HFFc6 (cell line): ENCODE measurements at places on chromosomes 1 and 21.
A peak's percentile ranks its signal among the peaks of the same experiment; 100 is the strongest.

- no peak for DNase-seq
These were observed 10.2 kb upstream of the AHDC1 start for GRCh38 chr1:27614043-27614624.

- DNase-seq = no peak
These were observed 5.1 kb upstream of the OLIG1 start for GRCh38 chr21:33064623-33065390.

GRCh38 chr1:6392809-6393399 is 663 bp downstream of the ACOT7 start:
- no peak for DNase-seq

- DNase-seq = no peak
These were observed 22.6 kb downstream of the HMGB4 start for GRCh38 chr1:33886496-33886895.

DNA sequence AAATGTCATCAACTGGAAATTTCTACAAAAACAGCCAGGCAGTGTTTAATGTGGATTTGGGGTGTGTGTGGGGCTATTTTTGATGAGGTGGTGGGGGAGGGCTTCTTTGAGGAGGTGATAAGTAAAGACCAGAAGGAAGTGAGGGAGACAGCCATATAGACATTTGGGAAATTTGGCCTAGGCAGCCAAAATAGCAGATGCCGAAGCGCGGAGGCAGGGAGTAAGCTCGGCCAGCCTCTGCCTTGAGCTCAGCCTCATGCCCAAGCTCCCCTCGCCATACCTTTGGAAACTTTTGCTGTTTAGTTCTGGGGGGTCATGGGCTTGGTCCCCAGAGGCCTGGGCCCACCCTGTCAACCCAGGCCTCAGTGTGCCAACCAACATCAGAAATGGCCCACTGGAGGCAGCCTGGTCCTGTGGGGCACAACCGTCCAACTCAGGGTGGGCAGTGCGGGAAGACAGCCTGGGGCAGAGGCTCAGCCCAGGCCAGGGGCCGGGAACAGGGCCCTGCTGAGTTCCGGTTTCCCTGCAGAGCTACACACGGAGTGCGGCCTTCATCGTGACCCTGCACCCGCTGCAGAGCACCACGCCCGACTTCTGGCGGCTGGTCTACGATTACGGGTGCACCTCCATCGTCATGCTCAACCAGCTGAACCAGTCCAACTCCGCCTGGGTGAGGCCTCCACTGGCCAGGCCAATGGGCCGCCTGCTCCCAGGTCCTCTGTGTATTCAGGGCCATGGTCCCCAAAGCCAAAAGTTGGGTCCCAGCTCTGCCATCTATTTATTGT is 84.0 kb downstream of the PTPRU start:
- DNase-seq = no peak

DNA sequence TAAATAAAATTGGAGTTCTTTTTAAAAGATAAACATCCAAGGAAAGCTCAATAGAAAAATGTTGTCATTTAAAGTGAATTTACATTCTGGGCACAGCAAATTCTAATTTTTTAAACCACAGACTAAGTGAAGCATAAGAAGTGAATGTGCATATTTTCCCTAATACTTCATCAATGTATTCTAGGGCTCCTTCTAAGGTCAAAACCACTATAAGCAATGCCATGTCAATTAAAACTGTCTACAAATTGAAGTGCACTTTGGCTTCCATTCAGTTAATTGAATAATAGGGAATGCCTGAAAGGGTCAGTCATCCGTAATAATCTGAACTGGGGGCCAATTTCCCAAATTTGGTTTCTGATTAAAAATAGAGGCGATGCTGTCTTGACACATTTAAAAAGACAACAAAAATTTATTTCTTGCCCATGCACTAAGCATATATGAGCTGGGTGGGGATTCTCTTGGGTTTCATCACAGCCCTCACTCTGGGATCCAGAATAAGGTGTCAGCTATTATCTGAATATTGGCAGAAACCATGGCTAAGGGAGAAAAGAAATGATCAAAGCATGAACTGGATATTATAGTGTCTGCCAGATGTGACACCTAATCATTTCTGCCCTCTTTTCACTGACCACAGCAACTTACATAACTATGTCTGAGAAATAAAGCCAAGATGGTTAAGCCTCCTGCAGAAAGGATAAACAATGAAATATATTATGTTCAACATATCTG is 660.6 kb upstream of the B3GALT2 start:
- DNase-seq = peak; percentile 19

DNA sequence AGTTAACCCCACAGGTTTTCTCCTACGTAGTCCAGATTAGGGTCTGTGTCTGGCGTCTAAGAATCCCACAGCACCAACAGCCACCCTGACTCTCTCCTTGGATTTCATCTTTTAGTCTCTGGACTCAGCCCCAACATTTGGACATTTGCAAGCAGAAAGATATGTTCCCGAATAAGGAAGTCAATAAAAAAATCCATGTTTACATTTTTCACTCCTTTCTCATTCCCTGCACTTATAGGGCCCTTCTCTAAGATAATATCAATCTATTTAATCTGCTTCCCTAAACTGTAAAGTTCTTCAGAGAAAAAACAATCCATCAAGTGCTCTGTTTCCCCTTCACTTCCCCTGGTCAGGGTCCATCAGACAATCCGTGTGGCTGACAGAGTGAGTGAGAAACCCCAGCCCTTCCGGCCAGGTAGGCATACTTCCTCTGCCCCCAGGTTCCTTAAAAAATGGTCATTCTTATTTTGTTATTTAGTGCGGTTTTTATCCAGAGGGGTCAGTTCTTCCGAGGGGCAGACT is 105.9 kb upstream of the CDC42BPA start:
- DNase-seq = peak; percentile 13

DNA sequence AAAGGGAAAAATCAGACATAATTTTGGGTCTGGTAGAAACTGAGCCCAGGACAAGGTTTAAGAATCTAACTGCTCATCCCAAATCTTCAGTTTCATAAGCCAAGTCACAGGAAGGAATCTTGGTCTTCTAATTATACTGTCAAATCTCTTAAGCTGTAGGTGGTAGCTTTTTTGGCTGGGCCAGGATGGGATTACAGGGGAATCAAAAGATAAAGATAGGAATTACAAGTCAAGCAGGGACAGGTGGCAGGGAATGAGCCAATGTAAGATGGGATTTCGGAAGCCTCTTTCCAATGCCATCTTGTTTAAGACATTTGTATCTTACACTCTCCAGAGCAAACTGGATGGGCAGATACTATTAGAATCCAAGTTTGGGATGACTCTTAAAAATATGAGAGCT is 383.5 kb downstream of the KCNH1 start:
- no peak for DNase-seq

GRCh38 chr1:182795563-182796228 is 6.1 kb downstream of the NPL start:
- DNase-seq = no peak

GRCh38 chr1:192516776-192517297 is 58.7 kb upstream of the RGS1 start:
- no peak for DNase-seq

GRCh38 chr1:6519491-6519934 is 28.0 kb upstream of the PLEKHG5 start:
- no peak for DNase-seq

DNA sequence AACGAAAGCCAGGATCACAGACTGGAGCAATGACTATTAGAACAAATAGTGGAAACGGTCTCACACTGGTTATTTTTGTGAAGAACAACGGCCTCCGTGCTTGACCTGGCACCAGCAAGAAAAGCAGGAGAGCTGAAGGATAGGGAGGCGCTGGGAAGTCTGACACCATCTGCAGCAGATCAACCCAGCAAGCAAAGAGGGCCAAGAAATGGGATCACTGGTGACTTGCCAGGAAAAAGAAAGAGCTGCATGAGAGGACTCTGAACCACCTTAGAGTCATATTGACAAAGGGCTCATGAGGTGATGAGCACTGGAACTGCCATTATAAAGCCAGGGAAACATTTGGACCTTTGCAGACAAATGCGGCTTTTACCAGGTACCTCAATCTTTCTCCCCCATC is 25.0 kb downstream of the MTOR start:
- no peak for DNase-seq

DNA sequence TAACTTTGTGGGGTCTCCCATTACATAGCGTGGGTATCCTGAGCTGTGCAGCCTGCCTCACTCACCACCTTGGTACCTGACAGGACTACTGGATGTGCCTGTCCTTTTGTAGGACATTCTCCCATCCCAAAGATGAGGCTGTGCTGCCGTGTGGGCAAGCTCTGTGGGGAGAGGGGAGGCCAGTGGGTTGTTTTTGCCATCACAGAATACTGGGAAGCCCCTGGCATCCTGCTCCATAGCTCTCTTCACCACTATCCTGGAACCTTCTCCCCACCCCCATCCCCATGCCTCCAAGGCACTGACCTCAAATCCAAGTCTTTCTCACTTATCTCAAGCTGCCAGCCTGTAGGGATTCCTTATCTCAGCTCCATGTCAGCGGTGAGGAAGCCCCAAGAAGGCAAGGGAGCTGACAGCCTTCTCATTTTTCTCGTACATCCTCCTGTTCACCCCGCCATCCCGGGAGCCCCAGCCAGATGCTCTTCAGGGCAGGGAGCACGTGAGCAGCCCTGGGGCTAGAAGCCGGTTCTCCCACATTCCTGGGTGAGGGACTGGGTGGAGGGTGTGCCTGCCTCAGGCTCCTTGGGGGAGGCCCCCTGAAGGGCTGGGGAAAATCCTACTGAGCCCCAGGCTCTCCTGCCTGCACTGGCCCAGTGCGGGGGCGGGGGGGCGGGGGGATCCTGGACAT is 2.4 kb upstream of the ELF3 start:
- DNase-seq = peak; percentile 28

DNA sequence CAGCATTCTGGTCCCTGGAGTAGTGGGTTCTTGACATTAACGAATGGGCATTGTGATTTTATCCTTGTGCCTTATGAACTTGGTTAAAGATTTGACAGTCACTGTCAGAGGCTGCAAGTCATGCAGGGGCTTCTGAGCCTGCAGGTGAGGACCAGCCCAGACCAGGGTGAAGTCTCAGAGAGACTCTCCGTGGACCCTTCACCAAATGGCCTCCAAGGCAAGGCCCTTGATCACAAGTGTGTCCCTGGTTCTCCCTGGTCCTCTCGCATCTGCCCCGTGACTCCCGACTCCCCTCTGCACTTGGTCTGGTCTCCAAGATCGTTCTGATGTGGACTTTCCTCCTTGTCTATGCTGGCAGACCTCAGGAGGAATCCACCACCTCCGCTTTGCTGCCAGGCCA is 476.5 kb upstream of the VAMP3 start:
- no peak for DNase-seq

- DNase-seq = no peak
These were observed 90.8 kb upstream of the TNFSF4 start for GRCh38 chr1:173297798-173298391.

GRCh38 chr1:172359491-172359999 is 60.9 kb upstream of the C1orf105 start:
- DNase-seq = peak; percentile 69

DNA sequence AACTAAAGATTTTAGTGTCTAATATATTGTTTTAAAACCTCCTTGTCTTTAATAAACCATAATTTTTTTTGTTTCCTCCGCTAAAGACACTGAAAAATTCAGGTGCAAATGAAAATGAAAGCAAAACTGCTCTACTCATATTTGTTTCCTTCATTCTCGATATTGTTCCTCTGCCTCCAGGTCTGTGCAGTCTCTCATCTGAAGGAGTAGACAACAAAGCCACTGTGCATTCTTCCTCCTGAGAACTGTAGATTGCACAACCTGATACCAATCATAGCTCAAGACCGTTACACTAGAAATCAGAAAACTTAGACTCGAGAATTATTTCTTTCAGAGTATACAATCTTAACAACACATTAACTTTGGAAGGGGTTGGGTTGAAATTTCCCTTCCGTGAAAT is 373.1 kb upstream of the CXADR start:
- no peak for DNase-seq

- DNase-seq = no peak
These were observed 273.9 kb downstream of the KIF26B start for GRCh38 chr1:245428681-245429080.

DNA sequence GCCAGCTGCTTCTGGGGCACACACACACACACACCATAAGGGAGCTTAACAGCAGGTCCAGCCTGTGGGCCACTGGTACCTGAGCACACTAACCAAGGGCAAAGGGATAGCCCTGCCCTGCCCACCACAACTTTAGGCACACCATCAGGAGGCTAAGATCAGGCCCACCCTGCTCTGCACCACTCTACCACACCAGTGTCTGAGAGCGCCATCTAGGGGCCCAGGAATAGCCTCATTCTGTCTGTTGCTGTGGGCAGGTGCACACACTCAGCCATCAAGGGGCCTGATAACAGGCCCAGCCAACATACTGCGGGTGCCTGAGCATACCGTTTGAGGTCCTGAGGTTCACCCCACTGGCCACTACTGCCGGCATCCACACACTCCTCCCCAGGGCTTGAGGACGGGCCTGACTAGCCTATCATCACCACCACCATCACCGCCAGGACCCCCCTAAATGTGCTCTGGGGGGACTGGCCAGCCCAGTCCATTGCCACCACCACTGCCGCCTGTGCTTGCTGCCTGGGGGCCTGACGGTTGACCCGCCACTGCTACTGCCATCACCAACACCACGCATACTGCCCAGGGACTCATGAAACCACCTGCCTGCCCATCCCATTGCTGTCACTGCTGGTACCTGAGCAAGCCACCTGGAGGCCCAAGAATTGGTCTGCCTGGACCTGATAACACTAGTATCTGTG is 31.3 kb downstream of the NSL1 start:
- DNase-seq = no peak

- no peak for DNase-seq
These were observed 877 bp downstream of the IRF2BP2 start for GRCh38 chr1:234608911-234609690.

DNA sequence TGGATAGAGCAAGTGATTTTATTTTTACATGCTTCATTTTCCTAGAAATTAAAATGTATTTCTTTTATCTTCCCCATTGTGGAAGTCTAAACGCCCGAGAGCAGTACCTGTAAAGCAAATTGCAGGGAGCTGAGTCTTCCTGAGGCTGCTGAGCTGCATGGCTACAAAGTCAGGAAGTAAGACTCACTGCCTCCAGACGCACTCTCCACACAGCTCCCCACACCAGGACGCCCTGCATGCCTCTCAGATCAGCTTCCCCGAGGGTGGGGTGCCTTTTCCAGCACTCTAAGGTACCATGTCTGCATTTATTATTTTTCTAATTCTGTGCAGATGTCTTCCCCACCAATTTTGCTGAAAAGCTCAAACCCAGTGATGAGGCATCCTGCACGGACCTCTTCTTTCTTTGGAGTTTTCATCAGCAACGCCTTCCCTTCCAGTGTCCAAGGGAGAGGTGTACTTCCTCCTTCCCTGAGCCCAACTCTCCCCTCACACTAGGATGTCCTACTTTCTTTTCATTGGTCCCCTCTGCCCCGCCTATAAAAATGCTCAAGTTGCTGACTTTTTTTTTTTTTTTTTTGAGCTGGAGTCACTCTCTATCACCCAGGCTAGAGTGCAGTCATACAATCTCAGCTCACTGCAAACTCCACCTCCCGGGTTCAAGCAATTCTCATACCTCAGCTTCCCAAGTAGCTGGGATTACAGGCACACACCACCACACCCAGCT is 114.7 kb downstream of the PCNX2 start:
- DNase-seq = no peak

GRCh38 chr1:109402025-109402424 is 4.3 kb upstream of the SORT1 start:
- DNase-seq = no peak
